M059J (cell line): ENCODE measurements at places on chromosomes 3 and 15.
A peak's percentile ranks its signal among the peaks of the same experiment; 100 is the strongest.

DNA sequence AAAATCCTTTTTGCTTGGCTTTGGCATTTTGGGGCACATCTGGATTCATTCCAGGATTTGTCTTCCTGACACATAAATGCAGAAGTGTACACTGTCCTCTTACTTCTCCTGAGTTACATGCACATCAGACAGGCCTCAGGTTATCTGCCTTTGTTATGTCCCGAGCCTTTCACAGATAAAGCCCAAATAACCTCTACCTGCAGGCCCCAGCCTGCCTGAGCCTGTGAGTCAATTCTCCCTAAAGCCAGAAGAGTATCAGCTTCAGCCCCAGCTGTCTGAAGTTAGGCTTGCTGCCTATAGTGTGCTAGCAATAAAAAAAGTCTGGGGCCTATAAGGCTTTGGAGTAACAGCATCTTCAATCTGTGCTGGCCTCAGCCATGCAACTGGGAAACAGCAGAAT is 17.7 kb upstream of the GSK3B start:
- DNase-seq = peak; percentile 10

- DNase-seq = peak; percentile 88
Measured at GRCh38 chr3:134666466-134666865, 15.6 kb upstream of the KY start.

GRCh38 chr15:44018151-44018550 is 176.9 kb downstream of the FRMD5 start:
- no peak for DNase-seq

- DNase-seq = no peak
Measured at GRCh38 chr3:65291448-65292125, 603.8 kb upstream of the ADAMTS9 start.

- no peak for DNase-seq
Measured at GRCh38 chr15:32885713-32886112, 167.9 kb downstream of the GREM1 start.

DNA sequence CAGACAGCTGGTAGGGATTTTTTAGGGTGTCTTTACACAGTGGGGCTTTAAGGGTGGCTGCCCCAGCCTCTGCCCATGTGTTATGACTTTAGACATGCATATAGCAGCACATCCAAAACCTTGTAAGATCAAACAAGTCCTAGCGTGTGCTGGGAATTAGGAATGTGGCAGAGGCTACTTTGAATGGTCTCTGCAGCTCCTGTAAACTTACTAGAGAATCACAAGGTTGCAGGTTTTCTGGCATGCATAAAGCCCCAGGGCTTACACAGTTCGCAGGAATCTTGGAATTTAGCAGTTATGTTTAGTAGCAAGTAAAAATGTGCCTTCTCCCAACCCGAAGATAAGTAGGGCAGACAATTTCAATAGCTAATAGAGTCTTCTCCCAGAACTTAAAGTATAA is 46.9 kb upstream of the COL6A6 start:
- no peak for DNase-seq

DNA sequence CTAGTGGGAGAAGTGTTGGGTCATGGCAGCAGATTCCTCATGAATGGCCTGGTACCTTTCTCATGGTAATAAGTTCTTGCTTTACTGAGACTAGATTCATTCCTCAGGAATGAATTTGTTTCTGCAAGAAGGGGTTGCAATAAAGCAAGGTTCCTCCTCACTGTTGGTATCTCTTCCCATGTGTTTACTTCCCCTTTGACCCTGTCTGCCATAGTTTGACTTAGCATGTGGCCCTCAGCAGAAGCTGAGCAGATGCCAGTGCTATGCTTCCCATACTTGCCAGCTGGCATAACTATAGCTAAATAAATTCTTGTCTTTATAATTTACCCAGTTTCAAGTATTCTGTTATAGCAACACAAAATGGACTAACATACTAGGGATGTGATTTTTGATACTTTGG is 163.6 kb upstream of the COL8A1 start:
- peak; percentile 52 for DNase-seq

GRCh38 chr3:98109807-98110549 is 20.5 kb upstream of the OR5H1 start:
- DNase-seq = peak; percentile 46

- DNase-seq = peak; percentile 40
Measured at GRCh38 chr15:65085990-65086679, 9.6 kb downstream of the KBTBD13 start.

GRCh38 chr3:147900851-147901250 is 491.7 kb downstream of the ZIC1 start:
- peak; percentile 24 for DNase-seq

DNA sequence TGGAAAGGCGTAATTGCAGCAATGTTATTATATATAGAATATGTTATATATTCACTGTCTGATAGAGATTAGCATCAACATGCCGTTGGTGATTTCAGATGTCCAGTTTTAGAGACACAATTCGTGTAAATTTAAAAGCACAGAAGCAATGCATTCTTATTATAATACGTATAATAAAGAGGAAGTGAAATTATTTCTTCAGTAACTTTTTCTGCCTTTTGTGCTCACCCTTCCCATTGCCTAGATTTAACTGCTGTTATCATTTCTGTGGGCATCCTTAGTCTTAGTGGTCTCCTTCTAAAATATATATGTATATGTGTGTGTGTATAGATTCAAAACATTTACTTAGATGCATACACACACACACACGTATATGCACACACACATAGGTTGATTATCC is 592.5 kb upstream of the GOLIM4 start:
- DNase-seq = no peak

- DNase-seq = peak; percentile 32
Measured at GRCh38 chr15:94670438-94671034, 439.2 kb downstream of the MCTP2 start.

DNA sequence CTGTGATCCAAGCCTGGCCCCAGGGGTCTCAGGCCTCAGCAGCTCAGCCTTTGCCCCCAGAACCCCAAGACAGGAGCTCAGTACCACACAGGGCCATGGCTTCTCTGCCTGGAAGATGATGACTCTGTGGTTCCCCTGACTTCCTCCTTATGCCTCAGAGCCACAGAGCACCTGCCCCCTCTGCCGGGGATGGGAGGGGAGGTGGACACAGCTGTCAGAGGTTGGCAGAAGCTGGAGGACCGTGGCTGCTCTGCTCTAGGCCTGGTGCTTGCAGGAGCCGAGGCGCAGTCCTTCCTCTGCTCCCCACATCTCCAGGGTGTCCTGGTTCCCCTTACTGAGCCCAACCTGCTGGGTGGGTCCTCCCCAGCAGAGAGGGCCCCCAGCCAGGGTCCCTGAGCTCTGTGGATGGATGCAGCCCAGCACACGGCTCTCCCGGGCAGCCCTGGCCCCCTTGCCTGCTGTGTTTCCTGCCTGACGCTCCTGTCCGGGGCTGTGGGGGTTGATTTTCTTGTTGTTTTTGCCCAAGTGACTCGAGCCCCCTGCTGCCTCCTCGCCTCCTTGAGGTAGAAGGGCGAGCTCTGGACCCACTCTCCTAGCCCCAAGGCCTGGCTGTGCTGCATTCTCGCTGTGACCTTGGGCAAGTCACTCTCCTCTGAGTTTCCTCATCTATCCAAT is 36.6 kb downstream of the PSTPIP1 start:
- peak; percentile 50 for DNase-seq

DNA sequence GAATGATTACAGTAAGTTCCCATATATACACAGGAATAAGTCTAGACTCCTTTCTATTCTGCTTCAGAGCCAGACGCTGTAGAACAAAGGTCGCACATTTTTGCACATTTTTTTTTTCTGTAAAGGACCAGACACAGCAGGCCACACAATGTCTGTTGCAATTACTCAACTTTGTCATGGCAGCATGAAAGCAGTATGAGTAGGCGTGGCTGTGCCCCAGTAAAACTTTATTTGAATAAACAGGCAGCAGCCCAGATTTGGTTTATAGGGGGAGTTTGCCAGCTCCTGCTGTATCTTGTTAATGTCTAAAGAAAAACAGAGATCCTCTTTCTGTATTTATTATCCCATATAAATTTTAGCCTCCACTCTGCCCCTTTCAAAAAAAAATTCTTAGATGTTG is 708.3 kb downstream of the FHIT start:
- no peak for DNase-seq

GRCh38 chr15:53454843-53455721 is 304.4 kb downstream of the WDR72 start:
- no peak for DNase-seq

GRCh38 chr3:160748231-160748630 is 7.8 kb upstream of the PPM1L start:
- DNase-seq = no peak

DNA sequence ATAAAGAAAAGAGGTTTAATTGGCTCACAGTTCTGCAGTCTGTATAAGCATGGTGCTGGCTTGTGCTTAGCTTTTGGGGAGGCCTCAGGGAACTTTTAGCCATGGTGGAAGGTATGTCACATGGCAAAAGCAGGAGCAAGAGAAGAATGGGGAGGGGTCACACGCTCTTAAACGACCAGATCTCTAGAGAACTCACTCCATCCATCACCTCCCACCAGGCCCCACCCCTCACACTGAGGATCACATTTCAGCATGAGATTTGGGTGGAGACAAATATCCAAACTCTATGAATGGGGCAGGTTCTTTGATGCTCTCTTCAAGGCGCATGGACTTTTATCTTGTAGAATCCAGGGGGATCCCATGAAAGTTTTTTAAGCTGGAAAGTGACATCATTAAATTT is 75.7 kb downstream of the ITPR1 start:
- DNase-seq = no peak

DNA sequence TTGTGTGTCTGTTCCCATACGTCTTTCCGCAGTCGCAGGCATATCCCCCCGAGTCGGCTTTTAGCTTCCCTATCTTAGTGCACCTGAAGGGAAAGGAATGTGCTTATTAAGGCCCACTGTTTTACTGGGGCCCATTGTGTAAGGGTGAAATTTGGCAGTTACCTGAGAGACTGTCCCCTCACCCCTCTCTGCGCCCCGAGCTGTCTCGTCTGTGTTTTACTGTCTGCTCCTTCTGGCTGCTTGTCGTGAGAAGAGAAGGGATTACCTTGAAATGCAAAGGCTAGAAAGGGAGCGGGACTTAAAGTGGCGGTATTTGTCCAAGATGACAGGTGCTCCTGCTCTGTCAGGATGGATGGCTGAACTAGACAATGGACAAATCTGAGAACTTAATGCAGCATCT is 233.0 kb upstream of the POU1F1 start:
- DNase-seq = no peak

DNA sequence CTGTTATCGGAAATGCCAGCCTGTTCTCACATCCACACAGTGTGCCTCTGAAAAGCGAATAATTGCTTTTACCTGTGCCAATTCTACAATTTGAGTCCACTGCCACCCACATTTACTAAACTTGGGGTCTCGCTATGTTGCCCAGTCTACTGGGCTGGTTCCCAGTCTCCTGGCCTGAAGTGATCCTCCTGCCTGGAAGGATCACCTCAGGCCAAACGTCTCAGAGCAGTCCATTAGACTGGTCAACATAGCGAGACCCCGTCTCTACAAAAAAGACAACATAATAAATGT is 827 bp upstream of the INO80 start:
- DNase-seq = no peak

GRCh38 chr3:190432216-190432615 is 17.5 kb downstream of the TMEM207 start:
- DNase-seq = peak; percentile 51

- DNase-seq = peak; percentile 96
Measured at GRCh38 chr15:32802286-32802936, 84.6 kb downstream of the GREM1 start.

GRCh38 chr15:60593170-60593478 is 114.2 kb upstream of the ICE2 start:
- no peak for DNase-seq

GRCh38 chr3:189580190-189580589 is 51.0 kb upstream of the TP63 start:
- no peak for DNase-seq

DNA sequence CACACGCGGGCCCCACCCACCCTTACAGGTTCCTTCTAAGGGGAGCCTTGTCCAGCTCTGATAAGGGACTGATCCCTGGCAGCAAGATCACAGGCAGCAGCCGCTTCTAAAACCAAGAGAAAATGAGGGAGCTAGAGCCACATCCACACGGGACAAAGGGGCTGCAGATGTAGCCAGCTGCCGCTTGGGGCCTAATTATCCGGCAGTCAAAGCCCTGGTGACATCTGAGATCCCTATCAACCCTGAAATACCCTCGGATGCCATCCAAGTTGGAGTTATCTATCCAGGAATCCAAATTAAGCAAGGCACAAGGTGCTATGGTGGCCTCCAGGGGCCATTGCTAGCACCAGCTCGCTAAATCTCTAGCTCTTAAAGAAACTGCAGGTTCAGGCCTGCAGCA is 248.3 kb downstream of the VPS13C start:
- DNase-seq = no peak
